ENCODE measurements at places on chromosomes 4 and X. TPM values are rescaled to one million over a fixed set of nuclear protein-coding genes. Genes with fewer than 3 reads are reported as not detected.

Gene TLR1
- 0.32 TPM for total RNA-seq

Gene SLC10A4
- total RNA-seq = 9.3 TPM

Gene AWAT2
- not detected for total RNA-seq

Gene ZCCHC18
- 0.29 TPM for total RNA-seq

Gene GAGE13
- total RNA-seq = not detected

Gene IRS4
- total RNA-seq = not detected

Gene POF1B
- 2.6 TPM for total RNA-seq

Gene PPARGC1A
- total RNA-seq = not detected

Gene SPANXD
- total RNA-seq = not detected

Gene UGT2B7
- total RNA-seq = 0.19 TPM

Data from A549 treated with ZK216348 at 1 μM for 4 hours (cell line).